Calu3 (cell line): ENCODE measurements at places on chromosomes 11 and 22. TPM values are rescaled to one million over a fixed set of nuclear protein-coding genes. Genes with fewer than 3 reads are reported as not detected.

GRCh38 chr11:32584921-32585320 lies 1.3 kb downstream of the EIF3M start:
- H3K27me3 ChIP-seq = no peaks in the 10 kb centered on the region
- peak overlapping the region; percentile 98 for H3K4me3 ChIP-seq
- H3K27ac ChIP-seq = peak overlapping the region; percentile 94
- no peak for DNase-seq

DNA sequence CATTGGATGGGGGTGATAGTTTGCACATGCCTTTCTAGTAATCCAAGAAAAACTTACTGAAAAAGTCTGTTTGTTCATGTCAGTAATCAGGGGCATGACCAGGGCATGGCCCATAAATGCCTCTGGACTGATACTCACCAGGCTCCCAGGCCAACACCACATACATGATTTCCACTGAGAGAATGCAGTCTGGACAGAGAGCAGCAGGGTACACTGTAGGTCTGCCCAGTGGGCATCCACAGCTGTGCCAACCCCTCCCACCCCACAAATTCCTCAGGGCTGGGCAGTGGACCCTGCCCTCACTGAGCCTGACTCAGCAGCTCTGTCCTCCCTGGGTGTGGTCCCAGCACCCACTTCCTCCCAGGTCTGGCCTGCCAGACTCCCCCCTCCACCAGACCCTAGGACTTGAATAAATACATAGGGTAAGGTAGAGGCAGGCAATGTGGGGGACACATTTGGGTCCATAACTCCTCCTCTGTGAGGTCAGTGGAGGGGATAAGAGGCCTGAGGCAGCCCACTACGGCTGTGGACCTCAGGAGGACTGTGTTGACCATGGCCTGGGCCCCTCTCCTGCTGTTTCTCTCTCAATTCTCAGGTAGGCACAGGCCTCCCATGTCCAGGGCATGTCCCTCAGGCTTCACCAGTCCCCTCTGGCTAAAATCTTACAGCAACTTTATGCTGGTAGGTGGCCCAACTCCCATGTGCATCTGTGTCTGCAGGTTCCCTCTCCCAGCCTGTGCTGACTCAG lies 92.2 kb upstream of the TOP3B start:
- no peaks in the 10 kb centered on the region for H3K36me3 ChIP-seq
- peaks cover 16% of the 10 kb centered on the region for H3K4me1 ChIP-seq
- H3K27me3 ChIP-seq = peaks cover 9% of the 10 kb centered on the region

DNA sequence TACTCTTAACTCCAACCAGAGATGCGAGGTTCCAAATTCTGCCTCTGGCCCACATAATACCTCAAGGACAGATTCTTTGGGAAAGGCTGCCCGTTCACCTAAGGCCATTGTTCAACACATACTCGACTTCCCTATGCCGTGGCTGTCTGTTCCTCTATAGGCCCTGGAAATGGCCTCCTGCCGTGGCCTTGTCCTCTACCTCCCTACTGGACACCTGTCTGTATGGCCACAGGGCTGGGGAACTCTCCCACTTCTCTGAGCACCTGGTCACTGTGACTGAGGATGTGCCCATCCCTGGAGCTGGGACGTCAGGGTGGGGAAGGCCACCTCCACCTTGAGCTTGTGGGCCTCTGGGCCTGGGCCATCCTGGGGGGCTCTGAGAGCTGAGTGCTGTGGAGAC lies 340.5 kb upstream of the B3GAT1 start:
- no peaks in the 10 kb centered on the region for H3K4me1 ChIP-seq
- H3K4me3 ChIP-seq = no peak overlapping the region
- no peaks in the 10 kb centered on the region for H3K27me3 ChIP-seq
- DNase-seq = no peak

CATSPER1 gene
- 1.0 and 2.6 TPM in 2 replicates for total RNA-seq

SMTNL1 gene
- not detected in 2 replicates for total RNA-seq

DNA sequence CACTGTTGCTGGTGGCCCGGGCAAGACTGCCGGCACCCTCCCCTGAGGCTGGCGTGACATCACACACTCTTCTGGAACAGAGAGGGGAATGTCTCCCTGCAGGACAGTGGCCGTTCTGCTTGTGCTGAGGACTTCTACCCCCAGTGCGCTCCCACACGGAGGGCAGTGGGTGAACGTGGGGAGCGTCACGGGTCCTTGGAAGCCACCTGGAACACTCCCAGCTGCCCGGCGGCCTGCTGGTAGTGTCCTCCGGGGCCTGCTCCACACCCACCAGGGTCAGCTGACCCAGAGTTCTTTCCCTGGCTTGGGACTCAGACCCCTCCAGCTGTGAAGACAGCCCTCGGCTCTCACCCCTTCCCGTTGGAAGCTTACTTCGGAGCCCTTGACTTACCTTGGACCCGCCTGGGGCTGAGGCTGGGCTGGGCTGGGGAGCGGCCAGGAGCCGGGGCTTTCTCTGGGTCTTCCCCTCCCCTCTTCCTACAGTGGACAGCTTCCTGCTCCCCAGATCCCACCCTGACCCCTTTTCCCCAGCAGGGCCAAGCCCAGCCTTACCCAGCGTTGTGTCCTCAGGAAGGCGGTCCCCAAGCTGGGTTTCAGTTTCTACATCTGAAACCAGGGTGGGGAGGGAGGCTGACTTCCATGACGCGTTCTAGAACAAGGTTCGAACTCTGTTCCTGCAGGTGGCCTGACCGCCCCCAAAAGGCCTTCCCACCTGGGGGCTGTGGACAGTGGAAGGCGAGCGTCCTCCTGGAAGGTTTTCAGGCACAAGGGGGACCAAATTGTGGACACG lies 14.8 kb upstream of the GAL start:
- no peaks in the 10 kb centered on the region for H3K4me1 ChIP-seq
- H3K4me3 ChIP-seq = no peak overlapping the region
- H3K27ac ChIP-seq = no peak overlapping the region
- no peaks in the 10 kb centered on the region for H3K36me3 ChIP-seq
- DNase-seq = no peak
- H3K27me3 ChIP-seq = peaks cover 29% of the 10 kb centered on the region

DNA sequence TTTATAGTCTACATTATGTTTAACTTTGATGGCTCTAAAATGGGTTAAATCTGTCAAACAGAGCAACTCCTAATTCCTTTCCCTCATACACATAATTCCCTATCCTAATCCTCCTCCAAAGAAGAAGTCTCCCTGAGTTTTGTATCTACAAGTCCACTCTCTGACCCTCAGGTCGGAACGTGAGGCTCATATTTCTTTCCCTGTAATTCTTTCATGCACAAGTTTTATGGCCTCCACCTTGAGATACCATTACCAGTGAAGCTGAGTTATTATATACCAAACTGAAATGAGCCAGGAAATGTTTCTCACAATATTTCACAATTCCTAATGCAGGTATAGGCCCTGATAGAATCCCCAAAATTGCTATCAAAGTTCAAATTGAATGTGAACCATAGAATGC lies 106.4 kb downstream of the CASP12 start:
- no peak for DNase-seq
- H3K36me3 ChIP-seq = no peaks in the 10 kb centered on the region
- no peak overlapping the region for H3K4me3 ChIP-seq
- no peak overlapping the region for H3K27ac ChIP-seq

DNA sequence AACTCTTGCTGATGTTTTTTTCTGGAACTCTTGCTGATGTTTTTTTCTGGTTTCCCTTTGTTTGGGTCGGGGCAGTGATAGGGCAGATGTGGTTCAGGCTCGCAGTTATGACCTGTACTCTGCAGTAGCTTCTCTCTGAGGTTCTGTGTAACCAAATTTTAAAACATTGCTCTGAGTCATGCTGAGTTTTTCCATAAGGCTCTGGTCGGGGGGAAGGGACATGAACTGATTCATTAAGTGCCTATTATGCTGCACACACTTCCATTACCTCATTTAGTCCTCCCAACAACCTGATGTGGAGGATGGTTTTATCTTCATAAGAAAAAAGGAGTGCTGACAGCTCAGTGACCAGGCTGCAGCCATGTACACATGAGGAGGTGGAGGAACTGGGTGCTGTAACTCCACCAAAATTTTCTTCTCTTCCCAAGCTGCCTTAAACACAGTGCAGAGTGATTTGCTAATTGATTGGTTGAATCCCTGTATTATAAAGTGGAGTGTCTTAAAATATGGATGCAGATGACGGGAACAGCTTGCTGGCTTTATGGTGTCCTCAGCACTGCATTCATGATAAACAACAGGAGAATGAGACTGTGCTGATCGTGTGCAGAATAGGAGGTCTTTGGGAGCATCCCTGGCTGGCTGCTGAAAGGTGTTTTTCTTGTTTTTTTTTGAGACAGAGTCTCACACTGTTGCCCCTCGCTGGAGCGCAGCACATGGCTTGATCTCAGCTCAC lies 19.1 kb downstream of the TNRC6B start:
- H3K36me3 ChIP-seq = peaks cover 10% of the 10 kb centered on the region
- H3K4me3 ChIP-seq = no peak overlapping the region
- DNase-seq = no peak
- no peaks in the 10 kb centered on the region for H3K27me3 ChIP-seq
- H3K27ac ChIP-seq = no peak overlapping the region

GRCh38 chr11:126926376-126926791 lies 74.2 kb downstream of the KIRREL3 start:
- peaks cover 10% of the 10 kb centered on the region for H3K4me1 ChIP-seq
- H3K27ac ChIP-seq = no peak overlapping the region
- no peaks in the 10 kb centered on the region for H3K36me3 ChIP-seq
- H3K4me3 ChIP-seq = no peak overlapping the region

NTM gene
- not detected in 2 replicates for total RNA-seq

GRCh38 chr22:23591201-23591791 lies 11.2 kb upstream of the IGLL1 start:
- H3K4me3 ChIP-seq = no peak overlapping the region
- no peaks in the 10 kb centered on the region for H3K4me1 ChIP-seq
- H3K27me3 ChIP-seq = peaks cover 40% of the 10 kb centered on the region
- DNase-seq = peak; percentile 80

DNA sequence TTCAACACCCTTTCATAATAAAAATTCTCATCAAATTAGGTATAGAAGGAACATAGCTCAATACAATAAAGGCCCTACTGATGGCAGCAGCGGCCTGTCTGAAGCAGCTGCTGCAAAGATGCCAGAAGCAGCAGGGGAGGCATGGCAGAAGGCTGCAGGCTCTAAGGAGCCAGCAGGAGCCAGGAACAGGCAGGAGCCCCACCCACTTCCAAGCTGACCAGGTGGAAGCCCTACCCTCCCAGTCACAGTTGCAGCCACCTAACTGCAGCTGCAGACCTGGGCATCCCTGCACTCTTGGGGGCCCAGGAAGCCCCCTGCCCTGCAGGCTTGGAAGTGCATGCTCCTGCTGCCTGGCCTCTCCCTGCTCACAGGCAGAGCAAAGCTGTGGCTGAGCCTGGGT lies 18.2 kb upstream of the OR6A2 start:
- no peaks in the 10 kb centered on the region for H3K27me3 ChIP-seq
- no peaks in the 10 kb centered on the region for H3K36me3 ChIP-seq
- H3K4me3 ChIP-seq = no peak overlapping the region
- no peak overlapping the region for H3K27ac ChIP-seq
- H3K4me1 ChIP-seq = no peaks in the 10 kb centered on the region
- no peak for DNase-seq

DNA sequence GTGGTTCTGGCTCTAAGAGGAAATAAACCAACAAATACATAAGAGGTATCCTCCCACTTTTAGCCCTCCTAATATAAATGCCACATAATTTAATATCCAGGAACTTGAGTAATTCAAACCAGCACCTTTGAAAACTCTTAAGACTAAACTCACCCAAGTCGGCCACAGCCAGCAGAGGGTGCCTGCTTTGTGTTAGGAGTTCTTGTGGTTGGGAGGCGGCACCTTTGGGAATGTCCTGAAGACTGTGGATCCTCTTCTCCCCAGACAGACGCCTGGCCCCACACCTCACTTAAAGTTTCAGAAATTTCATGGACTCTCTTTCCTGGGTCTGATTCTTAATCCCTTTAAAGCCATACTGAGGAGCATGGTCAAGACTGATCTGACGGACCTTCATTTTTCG lies 169.0 kb downstream of the TBC1D22A start:
- H3K27ac ChIP-seq = no peak overlapping the region
- H3K4me1 ChIP-seq = peaks cover 24% of the 10 kb centered on the region
- DNase-seq = no peak
- no peak overlapping the region for H3K4me3 ChIP-seq
- H3K27me3 ChIP-seq = no peaks in the 10 kb centered on the region

- H3K36me3 ChIP-seq = no peaks in the 10 kb centered on the region
- no peaks in the 10 kb centered on the region for H3K27me3 ChIP-seq
- no peaks in the 10 kb centered on the region for H3K4me1 ChIP-seq
- H3K27ac ChIP-seq = no peak overlapping the region
These were observed 99.4 kb upstream of the ZC3H12C start for GRCh38 chr11:109993786-109994185.

DNA sequence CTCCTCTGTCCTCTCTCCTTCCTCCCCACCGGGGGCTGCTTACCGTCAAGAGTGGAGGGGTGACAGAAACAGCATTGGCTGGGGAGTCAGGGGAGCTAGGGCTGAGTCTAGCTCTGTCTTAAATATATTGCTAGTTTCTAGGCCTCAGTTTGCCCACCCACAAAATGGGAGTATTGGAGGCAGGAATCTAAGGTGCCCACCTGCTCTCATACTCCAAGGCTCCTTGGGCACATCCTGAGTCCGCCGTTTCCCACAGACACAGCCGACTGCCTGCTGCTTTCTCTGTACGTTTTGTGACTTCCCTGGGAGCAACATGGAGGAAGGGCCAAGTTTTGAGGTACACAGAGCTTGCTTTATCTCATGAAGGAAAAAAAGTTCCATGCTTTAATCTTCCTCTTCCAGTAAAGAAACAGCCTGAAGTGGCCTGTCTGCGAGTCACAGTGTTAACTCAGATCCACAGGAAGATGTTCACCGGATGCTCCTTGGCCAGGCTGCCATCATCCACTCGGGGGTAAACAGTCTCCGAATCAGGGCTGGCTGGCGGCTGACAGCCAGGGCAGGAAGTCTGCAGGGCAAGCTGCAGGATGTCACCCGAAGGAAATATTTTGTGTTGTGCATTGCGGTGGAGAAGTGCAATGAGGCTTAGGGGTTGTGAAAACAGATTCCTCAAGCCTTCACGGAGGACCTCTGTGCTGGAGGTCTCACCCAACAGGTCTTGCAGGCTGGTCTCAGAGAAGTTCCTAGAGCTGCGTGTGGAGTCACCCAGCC lies 11.0 kb upstream of the CERK start:
- no peaks in the 10 kb centered on the region for H3K27me3 ChIP-seq
- peak overlapping the region; percentile 42 for H3K4me3 ChIP-seq
- DNase-seq = peak; percentile 43
- peak overlapping the region; percentile 88 for H3K27ac ChIP-seq

DNA sequence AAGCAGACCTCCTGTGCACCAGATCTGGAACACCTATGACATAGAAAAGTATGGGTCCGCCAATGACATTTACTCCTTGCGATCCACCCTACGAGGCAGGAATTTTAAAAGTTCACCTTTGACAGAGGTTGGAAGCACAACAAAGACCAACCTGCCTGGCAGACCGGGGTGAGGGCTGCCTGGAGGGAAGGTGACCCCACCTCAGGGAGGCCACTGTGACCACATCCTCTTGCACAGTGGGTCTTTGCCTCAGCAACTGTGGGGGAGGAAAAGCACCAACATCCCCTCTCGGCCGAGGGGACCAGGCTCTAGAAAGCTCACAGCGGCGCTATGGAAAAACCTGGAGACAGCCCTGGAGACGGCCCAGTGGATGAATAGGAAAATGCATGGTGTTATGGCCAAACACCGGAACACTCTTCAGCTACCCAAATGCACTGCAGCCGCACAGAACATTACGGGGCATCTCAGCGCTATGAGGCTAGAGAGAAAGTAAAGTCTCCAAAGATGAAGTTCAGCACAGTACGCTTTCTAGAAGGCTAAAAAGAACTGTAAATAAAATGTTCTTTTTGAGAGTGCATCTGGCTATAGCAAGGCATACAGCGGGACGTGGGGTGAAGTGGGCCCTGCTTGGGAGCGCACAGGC lies 1.8 kb upstream of the SHISAL1 start:
- H3K4me1 ChIP-seq = peaks cover under 1% of the 10 kb centered on the region
- no peak overlapping the region for H3K4me3 ChIP-seq
- no peak for DNase-seq
- H3K36me3 ChIP-seq = no peaks in the 10 kb centered on the region
